ENCODE measurements at places on chromosomes 7 and 10.

GRCh38 chr7:40530292-40530691 is 395.5 kb downstream of the SUGCT start:
- no peak for DNase-seq

- no peak for DNase-seq
Measured at GRCh38 chr10:102302611-102303010, 57.3 kb downstream of the GBF1 start.

DNA sequence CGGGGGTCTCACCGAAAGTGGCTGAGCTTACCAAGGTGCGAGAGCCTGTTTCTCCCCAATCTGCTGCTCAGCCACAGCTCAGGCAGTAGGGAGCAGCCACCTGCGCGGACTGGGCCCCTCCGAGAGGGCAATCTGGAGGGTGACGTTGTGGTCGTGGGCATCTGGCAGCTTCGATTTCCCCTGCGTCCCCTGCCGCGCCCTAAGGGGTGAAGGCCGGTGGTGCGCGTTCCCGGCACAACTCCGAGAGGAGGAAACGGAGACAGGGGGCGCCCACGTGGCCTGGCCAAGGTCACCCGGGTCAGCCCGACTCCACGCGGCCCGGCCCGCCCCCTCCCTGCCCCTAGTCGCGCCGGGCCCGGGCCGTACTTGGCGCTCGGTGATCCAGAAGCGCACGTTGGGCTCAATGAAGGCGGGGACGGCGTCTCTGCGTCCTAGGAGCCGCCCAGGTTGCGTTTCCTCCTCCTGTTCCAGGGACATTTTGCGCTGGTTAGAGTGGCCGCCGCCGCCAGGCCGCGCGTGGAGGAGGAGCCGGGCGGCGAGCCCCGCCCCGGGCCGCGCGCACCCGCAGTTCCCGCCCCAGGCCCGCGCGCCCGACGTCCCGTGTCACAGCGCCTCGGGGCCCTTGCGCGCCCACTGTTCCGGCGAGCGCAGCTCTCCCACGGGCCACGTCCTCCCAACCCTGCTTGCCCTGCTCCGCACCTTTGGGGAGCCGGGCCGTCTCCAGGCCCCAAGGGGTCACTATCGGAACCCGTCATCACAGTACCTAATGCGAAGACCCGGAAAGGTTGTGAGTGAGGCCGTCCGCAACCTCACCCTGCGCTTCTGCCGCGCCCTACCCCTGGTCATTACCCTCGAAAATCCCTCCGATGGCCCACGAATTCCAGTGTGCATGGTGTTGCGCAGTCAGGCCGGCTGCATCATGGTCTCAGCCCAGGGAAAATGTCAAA is at the start of gene SFXN4:
SFXN4 (minus strand) TSS at position 544 of the 947 bp plus-strand sequence; CDS start at position 477, 67 bp downstream.
- DNase-seq, result peak; percentile 80

GRCh38 chr10:34200355-34200901 is 614.7 kb downstream of the PARD3 start:
- DNase-seq, result no peak

- no peak for DNase-seq
Measured at GRCh38 chr7:17523813-17524739, 225.6 kb downstream of the AHR start.

GRCh38 chr7:139548302-139549028 is 25.0 kb downstream of the CLEC2L start:
- no peak for DNase-seq

DNA sequence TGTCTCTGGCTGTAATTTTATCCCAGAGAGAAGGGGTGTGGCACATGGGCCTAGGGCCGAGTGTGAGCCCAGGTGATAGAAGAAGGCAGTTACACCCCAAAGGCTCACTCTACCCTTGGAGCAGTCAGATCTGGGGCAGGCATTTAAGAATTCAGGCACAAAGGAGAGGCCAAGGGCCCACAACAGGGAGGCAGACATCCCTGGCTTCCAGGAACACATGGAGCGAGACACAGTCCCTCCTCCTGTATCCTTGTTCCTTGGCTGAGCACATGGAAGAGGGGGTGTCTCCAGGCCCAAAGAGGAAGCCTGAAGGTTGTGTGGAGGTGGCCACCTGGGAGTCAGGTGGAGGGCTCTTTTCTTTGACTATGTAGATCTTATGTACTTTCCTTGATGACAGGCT is 286.2 kb downstream of the RPS24 start:
- DNase-seq, result no peak

- no peak for DNase-seq
Measured at GRCh38 chr10:122674781-122675180, 24.9 kb downstream of the C10orf120 start.

GRCh38 chr10:34547291-34547690 is 267.8 kb downstream of the PARD3 start:
- no peak for DNase-seq

GRCh38 chr7:1041551-1042491 is 2.5 kb upstream of the GPR146 start:
- DNase-seq, result no peak

DNA sequence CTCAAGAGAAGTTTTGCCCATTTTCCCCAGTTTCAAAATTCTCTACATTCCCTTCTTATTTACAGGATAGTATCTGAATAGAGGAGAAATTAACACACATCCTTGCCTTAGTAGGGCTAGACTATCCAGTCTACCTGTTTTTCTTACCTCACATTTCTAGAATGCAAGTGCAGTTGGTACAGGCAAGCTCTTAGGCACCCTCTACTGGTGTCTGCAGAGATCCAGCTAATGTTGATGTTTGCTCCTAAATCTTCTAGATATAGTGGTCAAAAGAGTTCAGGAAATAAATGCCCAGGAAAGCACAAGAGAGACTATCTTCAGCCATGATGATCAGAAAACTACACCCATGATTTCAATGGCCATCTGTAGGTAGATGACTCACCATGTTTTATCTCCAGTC is 205.3 kb downstream of the HTR7 start:
- DNase-seq, result no peak

DNA sequence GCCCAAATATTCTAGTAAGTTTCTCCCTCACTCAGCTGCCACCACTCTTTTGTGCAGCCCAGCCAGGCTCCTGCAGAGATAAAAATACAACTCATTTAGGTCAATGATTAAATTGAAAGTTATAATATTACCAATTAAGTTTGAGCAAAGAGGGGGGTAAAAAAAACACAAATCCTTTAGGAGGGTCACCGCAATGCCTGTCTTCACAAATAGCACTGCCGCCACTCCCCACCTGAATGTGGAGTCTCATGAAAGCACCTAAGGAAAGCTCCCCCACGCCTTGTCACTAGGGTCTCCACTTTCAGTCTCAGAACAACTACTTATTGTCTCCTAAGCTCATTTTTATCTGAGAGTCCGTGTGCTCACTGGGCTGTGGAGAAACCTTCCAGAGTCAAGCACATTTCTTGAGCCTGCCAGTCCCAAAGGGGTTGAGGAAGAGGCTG is 148.7 kb downstream of the FGFR2 start:
- no peak for DNase-seq

- DNase-seq, result no peak
Measured at GRCh38 chr7:7122701-7123281, 59.6 kb upstream of the C1GALT1 start.

DNA sequence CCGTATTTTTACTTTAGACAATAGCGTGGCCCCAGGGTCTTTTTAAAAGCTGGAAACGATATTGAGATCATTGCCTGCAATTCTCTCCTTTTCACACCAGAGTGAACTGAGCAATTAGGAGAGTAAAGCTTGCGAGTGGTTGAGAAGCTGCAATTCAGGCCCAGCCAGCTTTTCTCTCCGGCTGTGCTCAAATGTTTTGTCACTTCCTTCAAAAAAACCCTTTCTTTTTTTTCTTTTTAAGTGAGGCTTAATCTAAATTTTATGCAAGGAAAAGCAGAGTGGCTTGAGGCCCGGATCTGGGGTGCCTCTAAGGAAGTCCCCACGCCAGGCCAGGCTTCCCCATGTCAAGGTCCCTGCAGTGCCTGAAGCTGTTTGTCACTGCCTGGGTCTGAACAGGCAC is 433.9 kb downstream of the GLRX3 start:
- DNase-seq, result no peak

GRCh38 chr10:82144153-82144552 is 269.2 kb downstream of the NRG3 start:
- no peak for DNase-seq

DNA sequence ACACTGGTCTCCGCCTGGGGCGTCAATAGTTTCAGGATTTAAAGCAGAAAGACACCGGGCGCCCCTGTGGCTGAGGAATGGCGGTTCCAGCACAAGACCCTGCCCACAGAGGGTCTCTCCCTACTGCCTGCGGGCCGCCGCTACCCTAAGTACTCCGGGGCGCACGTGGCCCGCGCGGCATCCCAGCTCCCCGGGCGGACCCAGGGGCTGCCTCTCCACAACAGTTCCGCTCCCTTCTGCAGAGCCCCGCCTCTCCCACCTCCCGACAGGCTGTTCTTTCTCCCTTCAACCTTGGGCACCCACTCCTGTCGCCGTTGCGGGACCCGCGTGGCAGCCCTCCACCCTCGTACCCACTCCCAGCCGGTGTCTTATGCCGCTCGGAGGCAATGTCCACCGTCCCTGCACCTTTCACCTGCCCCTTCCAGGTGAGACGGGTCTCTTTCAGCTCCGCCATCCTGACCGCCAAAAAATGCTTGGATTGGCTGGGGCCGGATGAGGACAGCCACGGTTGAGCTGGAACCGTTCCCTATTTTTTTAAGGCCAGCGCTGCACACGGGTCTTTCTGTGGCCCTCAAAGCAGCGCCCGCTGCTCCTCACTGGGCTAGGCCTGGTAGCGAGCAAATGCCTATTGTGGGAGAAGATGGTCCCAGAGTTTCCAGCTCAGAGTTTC is 1.6 kb upstream of the NKX2-3 start:
- no peak for DNase-seq

GRCh38 chr7:5197811-5198210 is 7.8 kb downstream of the WIPI2 start:
- DNase-seq, result no peak

GRCh38 chr10:6487920-6488319 is 92.2 kb downstream of the PRKCQ start:
- no peak for DNase-seq

DNA sequence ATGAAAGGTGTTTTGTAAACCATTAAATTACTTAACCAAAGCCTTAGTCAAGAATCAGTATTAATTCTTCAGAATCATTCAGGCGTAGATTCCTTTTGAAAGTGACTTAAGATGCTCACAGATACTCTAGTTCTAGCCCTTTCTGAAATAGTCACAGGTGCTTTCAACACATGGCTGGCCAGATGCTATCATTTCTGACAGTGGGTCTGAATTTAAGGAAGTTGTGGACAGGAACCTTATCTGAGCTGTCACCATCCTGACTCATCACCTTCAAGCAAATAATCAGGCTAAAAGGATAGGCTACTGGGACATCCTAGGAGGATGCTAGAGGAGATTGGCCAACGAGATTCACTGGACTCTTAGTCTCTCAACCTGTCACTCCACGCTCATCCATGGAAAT is 501.5 kb downstream of the LRMDA start:
- no peak for DNase-seq

DNA sequence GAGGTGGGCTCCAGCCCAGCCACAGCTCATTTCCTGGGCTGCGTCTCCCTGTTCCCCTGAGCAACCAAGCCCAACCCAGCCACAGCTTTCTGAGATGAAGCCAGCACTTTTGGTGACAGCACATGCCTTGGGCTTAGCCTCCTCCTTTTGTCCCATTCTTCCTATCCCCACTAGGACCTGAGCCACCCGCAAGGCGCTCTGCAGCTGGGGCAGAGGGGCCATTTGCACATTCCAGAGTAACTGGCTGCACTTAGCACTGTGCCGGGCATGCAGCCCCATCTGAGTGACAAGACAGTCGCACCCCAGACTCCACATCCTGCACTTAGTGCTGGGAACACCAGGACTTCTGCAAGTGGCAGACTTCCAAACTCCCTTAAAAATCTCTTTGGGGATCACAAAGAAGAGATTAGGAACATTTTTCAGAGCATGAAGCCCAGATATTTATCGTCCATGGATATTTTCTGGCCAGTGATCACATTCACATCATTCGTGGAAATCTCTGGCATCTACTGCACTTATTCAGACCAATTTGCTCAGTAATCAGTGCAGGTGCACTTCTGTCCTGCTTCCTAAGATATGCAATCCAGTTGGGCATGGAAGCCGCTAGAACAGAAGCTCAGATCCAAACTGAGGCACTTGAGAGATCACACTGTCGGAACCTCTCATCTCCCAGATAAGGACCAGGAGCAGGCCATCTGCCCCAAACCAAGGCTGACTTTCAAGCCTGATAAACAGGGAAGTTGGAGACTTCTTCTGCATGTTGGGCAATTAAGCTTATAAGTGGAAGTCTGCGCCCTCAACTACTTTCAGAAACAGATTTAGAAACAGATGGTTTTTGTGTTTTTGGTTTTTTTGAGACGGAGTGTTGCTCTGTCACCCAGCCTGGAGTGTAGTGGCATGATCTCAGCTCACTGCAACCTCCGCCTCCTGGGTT is 26.4 kb downstream of the CHST15 start:
- DNase-seq, result no peak

GRCh38 chr7:143245123-143245522 is 18.1 kb upstream of the GSTK1 start:
- DNase-seq, result no peak

DNA sequence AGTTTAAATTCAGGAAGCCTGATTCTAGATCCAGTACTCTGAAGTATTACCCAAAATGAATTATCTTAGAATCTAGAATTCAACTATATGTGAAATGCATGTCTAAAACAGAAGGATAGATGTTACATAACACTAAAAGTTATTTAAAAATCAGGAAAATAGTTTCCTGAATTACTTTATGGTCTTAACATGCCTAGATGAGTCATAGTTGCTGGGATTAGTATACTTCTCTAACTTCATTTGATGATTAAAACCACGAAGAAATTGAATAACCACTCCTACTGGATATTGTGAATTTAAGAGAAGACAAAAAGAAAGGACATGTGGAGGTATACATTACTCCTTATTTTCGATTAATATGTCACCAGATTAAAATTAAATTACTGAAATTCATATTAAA is 65.5 kb downstream of the ATAD1 start:
- no peak for DNase-seq

DNA sequence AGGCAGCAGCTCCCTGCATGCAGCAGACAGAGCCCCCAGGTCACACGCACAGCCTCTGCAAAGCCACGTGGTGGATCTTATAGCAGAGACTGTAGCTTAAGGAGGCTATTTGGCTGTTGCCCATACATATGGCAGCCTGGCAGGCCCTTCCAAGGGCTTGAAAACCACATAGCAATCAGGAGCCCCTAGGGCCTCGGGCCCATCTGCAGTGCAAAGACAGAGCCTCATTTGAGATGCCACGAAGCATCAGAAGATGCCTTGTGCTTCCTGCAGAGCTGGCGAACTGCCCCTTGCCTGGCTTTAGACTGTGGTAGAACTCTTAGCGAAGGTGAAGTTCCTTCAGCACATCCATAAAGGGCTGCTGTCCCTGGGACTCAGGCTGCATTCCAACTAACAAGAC is 309.9 kb downstream of the GRID1 start:
- no peak for DNase-seq

Measured in ureter (tissue), 1 donor.